ENCODE measurements at places on chromosomes 12 and 14.

DNA sequence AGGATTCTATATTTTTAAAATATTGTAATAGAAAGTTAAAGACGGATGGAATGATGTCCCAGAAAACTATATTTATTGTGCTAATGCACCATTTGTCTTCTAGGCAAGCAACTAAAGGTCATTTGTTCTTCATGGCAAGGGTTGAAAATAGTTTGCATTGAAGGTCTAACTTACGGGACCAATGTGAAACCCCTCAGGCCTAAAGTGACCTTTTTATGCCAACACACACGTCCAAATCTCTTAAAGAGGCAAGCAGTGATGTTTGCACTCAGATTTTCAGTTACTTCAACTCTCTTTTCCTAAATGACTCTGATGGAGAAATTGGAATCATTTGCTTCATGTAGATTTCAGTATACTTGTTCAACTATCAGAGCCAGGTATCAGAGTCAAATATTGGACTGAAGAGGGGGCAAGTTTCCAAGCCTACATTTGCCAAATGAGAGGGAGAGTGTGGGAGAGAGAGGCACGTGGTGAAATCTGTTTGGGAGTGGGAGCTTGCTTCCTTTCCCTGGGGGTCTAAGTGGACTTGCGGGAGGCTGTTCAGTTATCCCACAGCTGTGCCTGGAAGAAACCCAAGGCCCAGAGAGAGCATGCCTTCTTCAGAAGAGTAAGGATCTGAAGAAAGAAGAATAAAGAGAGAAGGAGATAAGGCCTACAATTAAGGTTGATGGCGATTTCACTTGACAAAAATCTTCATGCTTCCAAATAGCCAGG is 459.8 kb downstream of the BCAT1 start:
- DNase-seq = no peak

DNA sequence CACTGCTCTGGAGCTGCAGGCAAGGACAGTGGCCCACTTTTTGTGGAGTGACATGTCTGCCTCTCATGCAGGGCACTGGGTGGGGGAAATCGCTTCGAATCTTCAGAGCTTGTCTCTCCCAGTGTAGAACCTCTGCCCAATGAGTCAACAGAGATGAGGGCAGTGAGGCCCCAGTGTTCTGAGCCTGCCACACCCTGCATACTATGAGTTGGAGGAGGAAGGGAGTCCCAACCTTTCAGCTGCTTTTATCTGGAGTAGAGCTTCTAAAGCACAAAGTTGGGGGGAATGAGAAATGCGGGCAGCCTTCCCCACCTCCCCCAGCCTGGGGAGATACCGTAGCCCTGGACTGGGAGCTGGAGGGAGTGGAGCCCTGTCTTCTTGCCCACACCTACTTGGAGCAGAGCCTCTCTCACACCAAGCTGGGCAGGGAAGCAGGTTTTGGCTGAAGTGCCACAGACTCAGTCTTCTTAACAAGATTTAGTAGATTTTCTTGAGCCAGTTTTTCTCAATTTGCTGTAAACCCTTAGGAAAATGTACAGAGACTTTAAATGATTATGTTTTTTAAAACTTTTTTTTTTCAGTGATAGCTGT is 159.1 kb downstream of the ADGRD1 start:
- no peak for DNase-seq

DNA sequence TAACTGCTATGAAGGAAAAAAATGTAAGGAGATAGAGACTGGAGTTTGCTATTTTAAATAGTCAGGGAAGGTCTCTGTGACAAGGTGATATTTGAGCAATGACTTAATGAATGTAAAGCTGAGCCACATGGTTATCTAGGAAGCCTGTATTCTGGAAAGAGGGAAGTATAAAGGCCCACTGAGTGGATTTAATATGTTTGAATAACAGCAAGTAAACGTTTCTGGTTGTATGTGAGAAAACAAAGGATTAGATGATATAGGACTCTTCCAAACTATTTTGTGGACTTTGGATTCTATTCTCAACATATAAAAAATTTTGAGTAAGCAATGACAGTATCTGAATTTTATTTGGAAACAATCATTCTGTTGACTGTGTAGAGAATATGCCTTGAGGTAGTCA is 5.2 kb downstream of the LRRIQ1 start:
- no peak for DNase-seq

DNA sequence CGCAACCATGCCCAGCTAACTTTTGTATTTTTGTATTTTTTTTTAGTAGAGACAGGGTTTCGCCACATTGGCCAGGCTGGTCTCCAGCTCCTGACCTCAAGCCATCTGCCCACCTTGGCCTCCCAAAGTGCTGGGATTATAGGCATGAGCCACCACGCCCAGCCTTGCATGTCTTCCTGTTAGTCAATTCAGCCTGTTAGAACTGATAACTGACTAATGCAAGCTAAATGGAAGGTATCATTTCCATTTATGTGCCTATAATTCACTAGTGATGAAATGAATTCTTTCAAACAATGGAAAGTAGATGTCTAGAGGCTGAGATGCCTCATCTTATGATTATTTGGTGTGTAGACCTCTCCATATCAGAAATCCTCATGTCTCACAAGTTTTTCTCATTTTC is 37.3 kb upstream of the DIP2B start:
- DNase-seq = no peak

DNA sequence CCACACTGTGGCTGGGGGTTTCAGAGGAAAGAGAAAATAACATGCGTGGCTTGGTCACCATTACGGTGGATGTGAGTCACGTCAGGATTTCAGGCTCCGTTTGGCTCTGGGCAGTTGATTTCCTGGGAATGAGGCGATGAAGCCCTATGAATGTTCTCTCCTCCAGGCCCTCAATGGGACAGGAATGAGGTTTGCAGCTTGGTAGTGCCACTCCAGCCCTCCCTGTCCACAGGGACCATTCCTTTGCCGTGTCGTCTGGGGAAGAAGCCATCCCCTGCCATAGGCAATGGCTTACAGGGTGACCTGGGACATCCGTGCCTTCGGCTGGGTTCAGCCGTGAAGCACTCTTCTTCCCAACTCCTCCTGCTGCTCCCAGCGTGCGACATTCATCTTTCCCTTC is 95.0 kb downstream of the FBXL14 start:
- DNase-seq = no peak

- no peak for DNase-seq
These were observed 27.2 kb downstream of the ARF6 start for GRCh38 chr14:49919825-49920659.

GRCh38 chr12:6215120-6215807 is 15.1 kb downstream of the CD9 start:
- no peak for DNase-seq

DNA sequence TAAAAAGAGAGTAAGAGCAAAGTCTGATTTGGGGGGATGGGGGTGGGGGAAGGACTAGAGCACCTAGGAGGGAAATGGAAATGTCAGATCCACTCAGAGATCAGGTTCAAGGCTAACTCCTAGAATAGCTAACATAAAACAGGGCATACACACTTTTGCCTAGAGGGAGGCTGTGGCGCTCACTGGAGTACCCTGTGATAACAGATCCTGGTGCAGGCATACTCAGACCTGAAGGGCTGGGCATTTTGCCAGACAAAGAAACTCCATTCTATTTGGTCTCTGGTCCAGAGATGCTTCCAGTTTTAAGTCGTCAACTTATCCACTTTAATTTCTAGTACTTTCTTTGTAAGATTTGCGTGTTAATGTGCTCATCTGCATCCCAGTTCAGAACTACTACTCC is 5.8 kb downstream of the CTDSP2 start:
- DNase-seq = peak; percentile 43

GRCh38 chr12:56753566-56753965 is 1.4 kb upstream of the PRIM1 start:
- DNase-seq = no peak

DNA sequence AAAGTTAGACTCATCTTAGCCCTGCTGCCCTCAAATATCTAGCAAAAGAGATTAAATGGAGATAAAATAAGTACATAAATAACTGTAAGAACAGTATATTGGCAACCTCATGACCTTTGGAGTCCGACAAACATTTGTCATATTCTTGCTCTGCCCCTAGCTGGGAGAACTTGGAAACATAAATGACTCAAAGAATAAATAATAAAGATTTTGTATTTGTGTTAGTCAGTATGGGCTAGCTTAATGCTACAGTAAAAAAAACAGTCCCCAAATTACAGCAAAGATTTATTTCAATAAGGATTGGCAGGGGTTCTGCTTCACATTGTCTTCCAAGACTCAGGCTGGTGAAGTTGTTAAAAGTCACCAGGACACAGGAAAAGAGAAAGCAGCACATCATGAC is 220.7 kb downstream of the EGLN3 start:
- DNase-seq = peak; percentile 4
